G401 (cell line): ENCODE measurements at places on chromosomes 6 and 20.

- DNase-seq: no peak
Measured at GRCh38 chr6:128114164-128114563, 213.3 kb upstream of the THEMIS start.

DNA sequence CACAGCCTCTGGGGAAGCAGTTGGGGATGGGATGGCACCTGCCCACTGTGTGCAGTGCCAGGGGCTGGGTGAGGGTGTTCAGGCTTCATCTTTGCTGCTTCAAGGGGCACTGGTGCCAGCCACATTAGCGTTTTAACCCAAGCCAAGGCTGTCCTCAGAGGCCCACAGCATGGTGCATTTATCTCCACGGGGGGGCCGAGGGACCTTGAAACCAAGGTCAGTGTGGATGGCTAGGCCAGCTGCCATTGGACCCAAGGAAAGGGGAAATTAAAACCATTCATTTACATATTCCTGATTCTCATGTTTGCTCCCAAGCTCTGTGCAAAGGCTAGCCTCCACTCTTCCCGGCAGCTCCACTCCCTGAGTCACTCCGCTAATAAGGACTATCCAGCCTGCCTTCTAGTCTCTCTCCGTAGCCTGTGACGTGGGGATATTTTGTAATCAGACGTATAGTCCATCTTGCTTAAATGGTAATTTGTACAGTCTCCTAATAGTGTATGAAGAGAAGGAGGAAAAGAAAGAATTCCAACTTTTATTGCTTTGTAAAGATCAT is 197.1 kb downstream of the CDH4 start:
- DNase-seq: no peak

DNA sequence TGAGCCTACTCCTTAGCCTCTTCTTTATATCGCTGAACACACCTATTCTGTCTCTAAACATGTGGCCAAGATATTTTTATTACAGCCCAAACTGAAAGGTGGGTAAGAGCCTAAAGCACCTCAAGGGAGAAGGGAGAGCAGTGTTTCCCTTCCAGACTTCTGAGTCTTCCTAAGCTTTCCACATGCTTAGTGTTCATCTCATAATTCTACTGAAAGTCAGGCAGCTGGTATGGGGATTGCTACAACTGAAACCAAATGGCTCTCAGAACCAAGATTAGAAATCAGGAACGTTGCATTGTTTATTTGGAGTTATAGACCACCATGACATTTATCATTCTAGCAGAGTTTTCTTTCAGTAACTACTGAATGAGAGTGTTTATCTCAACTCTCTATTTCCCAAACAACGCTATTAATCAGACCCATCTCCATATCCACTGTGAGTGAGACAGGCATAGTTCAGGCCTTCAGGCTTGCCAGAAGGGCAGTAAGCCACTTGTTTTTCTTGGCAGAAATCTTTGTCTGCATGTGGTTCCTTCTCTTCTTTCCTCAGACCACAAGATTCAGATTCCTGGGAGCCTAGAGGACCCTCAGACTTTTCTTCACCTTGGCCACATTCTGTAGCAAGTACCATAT is 22.8 kb downstream of the VGLL2 start:
- DNase-seq: no peak

DNA sequence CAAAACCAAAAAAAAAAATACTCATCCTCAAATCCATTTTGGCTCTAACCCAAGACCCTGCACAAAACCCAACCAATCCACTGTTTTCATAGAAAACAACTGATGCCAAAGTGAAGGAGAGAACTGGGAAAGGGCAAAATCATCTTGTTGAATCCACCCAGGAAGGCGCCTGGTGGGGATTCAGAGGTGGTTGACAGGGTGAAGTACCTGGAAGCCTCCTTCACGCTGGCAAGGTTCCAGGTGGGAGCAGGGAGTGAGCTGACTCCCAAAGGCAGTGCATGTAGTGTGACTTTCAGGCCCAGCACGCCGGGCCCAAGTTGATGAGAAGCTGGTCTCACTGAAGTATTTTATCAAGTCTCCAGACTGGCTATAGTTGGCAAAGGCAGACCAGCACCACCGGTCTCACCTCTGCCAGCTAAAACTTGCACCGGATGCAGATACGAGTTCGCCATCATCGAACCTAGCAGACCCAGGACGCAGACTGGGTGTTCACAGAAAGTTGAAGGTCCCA is 16.5 kb downstream of the PPP1R10 start:
- no peak for DNase-seq

GRCh38 chr20:42258564-42259302 is 640.6 kb upstream of the CHD6 start:
- no peak for DNase-seq

GRCh38 chr6:156760377-156760776 is 16.8 kb upstream of the ARID1B start:
- no peak for DNase-seq

GRCh38 chr6:57267586-57268293 is 45.6 kb upstream of the RAB23 start:
- peak; percentile 27 for DNase-seq
